Suppressor macrophage (primary cell): ENCODE measurements at places on chromosomes 4 and X.

DNA sequence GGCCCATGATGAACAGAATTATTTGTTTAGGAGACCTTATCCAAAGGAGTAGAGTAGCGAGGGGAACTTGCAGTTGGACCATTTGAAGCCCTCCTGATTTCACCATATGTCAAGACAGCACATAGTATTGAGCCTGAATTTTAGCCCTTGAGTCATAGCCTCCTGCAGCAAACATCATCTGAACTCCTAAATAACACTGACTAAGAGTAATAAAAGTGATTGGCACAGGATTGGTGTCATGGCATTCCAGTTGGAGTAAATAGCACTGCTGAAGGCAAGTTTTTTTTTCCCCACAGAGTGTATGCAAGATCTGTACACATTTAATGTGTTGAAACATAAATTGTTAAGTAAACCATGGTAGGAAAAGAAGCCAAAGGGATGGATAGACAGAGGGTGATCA lies 89.0 kb downstream of the COMMD8 start:
- no peak for DNase-seq

DNA sequence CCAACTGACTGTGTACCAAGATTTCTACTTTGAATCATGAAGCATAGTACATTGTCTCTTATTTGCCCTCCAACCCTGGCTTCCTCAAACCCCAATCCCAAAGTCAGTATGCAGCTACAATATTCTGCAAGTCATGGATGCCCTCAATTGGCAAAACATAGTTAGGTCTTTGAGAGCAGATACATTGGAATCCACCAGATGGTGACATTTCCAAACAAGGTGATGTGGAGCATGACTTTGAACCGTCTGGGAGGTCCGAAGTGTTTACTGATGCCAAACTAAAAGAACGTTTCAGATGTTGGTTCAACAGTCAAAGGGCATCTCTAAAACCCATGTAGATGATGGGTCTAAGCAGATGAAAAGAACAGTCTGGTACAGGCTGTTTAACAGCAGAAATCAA lies 43.7 kb upstream of the FRMD7 start:
- DNase-seq: no peak

- DNase-seq: peak; percentile 9
Measured at GRCh38 chr4:83362492-83363329, 28.1 kb upstream of the HPSE start.

- peak; percentile 13 for DNase-seq
Measured at GRCh38 chr4:26746802-26747213, 113.8 kb upstream of the STIM2 start.

GRCh38 chr4:173748353-173748752 lies 218.3 kb upstream of the HAND2 start:
- no peak for DNase-seq

GRCh38 chr4:37653601-37654000 lies 32.6 kb downstream of the RELL1 start:
- DNase-seq: peak; percentile 64

DNA sequence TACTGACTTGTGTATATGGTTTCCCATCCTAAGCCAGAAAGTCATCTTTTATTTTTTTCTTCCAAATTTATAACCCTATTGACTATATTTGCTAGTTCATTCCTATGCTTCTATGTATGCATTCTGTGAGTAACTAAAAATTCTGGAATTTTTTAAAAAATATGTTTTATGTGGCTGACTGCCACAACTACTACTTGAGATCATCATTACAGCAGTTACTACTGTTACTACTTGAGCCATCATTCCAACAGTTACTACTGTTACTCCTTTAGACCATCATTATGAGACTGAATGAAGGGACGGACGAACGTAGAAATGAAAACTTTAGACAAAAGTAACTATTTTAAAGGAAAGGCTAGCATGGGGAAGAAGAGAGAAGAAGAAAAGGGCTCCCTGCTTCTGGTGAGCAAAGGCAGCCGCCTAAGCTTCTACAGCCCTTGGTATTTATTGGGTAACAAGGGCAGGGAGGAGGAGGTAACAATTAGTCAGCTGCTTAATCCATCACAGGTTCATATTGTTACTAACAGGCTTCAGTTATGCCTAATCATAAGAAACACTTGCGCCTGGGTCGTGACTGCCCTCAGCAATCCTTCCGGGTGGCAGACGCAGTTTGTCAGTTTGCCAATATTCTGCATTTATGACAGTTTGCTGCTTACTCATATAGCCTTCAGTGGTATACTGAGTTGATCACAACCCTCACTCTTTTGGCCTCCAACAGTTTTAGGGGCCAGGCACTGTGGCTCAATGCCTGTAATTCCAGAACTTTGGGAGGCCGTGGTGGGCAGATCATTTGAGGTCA lies 80.4 kb downstream of the PDLIM5 start:
- no peak for DNase-seq

DNA sequence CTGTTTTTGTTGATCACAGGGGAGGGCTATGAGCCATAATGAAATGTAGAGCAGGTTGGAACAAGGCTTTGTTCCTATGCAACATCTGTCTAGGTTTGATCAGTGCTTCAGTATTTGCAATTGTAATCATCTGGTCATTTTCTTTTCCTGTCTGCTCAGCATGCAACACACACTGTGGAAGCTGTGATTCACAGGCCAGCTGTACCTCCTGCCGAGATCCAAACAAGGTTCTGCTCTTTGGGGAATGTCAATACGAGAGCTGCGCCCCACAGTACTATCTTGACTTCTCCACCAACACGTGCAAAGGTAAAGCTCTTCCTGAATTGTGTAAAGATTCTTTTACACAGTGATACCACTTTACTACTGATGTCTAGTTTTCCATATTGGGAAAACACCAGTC lies 181.9 kb upstream of the ANXA3 start:
- no peak for DNase-seq

DNA sequence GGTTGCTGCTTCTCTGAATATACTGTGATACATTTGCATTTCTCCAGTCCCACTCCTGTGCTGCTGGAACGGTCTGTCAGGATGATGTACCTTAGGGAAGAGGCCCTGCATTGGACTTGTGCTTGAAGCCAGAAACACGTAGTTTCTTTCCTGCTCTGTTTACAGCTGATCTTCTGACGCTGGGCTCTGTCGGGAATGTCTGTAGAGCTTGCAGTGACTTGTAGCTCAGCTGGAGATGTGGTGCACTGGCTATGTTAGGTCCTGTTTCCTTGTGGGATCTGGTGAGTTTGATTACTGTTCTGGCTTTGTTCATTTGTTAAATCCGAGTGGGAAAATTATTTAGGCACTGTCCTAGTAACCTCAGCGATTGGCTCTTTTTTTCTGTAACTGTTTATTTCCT lies 137.2 kb upstream of the WDR1 start:
- DNase-seq: no peak

DNA sequence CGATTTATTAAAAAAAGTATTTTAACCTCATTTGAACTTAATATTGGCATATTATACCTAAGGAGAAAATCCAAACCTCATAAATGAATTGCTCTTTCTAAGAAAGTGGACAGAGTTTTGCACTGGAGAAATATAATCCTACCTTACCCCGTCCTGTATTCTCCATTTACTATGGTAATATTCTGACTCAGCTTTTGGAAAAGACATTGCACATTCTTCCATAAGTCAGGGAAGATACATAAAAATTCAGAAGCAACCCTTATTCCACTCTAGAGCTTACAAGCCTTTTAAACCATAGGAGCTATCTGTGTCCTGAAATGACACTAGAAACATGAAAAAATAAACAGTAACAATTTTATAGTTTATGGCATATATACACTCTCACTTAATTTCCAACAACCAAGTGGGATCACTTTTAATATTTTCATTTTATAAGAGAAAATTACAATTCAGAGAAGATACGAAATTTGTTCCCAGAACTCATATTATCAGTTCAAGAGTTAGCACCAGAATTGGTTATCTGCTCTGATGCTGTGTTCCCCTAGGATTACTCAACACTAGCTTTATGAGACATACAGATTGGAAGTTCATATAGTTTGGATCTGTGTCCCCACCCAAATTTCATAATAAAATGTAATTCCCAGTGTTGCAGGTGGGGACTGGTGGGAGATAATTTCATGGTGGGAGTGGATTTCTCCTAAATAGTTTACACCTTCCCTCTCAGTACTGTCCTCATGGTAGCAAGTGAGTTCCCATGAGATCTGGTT lies 359.4 kb downstream of the ARAP2 start:
- no peak for DNase-seq

DNA sequence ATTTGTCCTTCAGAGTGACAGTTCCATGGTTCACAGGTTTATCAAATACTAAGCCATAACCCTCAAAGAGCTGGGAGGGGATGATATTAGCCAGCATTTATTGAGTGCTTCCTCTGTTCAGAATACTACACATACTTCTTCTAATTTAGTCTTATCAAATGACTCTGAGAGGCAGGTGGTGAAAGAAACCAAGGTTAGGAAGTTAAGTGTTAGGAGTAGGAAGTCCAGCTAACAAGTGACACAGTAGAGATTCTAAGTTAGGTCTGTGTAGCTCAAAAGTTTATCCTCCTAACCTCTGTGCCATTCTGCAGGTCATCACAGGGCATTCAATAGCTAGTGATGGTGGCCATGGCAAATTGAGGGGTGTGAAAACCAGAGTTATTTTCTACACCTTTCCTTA lies 198.3 kb upstream of the MID1 start:
- no peak for DNase-seq

DNA sequence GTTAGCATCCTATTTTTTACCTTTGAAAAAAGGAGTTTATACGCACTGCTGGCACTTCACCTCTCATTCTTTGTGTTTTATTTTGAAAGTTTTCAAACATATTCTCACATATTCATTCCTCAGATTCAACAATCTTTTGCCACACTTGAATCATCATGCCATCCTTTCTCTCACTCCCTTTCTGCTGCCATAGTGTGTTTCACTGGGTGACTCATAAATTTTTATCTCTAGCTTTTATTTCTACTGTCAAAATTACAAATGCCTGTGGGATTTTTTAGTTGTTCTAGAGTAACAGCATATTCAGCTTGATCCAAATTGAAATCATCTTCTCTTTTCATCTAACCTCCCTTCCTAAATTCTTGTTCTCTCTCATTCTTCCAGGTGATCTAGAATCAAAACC lies 28.0 kb downstream of the MFSD8 start:
- DNase-seq: no peak

DNA sequence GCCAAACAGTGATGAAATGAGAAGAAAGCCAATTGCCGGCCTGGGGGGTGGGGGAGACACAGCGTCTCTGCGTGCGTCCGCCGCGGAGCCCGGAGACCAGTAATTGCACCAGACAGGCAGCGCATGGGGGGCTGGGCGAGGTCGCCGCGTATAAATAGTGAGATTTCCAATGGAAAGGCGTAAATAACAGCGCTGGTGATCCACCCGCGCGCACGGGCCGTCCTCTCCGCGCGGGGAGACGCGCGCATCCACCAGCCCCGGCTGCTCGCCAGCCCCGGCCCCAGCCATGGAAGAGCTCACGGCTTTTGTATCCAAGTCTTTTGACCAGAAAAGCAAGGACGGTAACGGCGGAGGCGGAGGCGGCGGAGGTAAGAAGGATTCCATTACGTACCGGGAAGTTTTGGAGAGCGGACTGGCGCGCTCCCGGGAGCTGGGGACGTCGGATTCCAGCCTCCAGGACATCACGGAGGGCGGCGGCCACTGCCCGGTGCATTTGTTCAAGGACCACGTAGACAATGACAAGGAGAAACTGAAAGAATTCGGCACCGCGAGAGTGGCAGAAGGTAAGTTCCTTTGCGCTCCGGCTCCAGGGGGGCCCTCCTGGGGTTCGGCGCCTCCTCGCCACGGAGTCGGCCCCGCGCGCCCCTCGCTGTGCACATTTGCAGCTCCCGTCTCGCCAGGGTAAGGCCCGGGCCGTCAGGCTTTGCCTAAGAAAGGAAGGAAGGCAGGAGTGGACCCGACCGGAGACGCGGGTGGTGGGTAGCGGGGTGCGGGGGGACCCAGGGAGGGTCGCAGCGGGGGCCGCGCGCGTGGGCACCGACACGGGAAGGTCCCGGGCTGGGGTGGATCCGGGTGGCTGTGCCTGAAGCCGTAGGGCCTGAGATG lies at the start of gene SHOX:
TSS of gene SHOX (plus strand) at position 180 of the 885 bp plus-strand sequence. CDS start at position 287, 107 bp downstream.
- DNase-seq: no peak

DNA sequence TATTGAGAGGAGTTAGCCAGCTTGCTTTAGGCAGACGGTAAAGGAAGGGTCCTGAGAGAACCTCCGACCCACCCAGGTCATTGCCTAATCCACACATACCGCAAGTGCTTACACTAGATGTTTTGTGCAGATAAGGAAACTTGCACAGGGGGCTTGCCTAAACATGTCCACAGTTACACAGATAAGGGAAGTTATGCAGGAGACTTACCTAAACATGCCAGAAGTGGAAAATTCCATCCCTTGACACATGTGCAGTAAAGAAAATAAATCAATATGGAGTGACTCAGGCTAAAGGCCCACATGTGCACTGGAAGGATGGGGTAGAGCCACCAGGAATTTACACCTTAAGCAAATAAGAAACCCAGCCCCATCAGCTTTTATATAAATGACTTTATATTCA lies 232.8 kb upstream of the HDX start:
- no peak for DNase-seq

- no peak for DNase-seq
Measured at GRCh38 chr4:185019456-185020292, 1.4 kb downstream of the HELT start.

- peak; percentile 22 for DNase-seq
Measured at GRCh38 chr4:113563691-113564378, 197.7 kb downstream of the CAMK2D start.

DNA sequence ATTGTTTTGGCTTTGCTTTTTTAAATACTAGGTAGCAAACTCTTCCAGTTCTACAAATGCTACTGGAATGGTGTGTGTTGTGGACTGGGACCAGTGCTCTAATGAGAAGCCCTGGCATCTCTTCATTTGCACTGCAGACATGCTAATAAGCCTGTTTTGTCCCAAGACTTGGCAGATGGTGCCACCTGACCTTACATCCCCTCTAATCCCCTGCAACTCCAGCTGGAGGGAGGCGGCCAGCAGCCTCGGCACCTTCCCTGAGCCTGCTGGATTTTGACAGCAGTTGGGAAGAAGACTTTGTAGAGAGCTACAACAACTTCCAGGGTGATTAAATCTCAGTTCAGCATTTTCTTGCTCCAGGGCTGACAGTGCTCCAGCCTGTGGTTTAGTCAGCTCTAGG lies 200.0 kb downstream of the DCLK2 start:
- DNase-seq: no peak

GRCh38 chrX:34612036-34612435 lies 45.0 kb downstream of the TMEM47 start:
- DNase-seq: no peak

- DNase-seq: no peak
Measured at GRCh38 chr4:158825433-158826036, 56.7 kb downstream of the FNIP2 start.

DNA sequence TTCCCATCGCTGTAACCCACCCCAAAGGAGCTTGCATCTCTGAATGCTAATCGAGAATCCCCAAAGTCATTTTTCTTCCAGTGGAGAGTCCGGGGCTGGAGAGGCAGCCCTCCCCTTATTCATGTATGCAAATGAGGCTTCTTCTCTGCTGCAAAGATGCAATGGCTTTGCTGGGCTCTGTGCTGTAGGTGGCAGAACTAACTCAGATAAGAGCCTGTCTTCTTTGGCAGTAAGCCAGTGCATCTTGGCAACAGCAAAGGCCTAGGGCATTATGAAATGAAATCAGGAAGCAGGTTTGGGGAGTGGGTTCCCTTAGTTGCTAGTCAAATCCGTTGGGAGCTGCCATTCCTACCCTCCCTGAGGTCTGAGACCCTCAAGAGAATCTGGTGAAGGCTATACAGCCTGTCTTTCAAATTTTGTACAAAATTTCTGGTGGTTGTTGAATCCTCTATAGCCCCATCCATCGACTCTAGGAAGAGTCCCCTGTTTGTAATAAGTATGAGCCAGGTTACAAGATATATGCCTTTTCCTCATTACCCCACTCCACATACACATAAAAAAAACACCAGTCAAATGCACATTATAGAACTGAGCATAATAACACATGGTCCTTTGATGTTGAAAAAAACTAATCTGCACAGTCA lies 290.6 kb upstream of the TAPT1 start:
- DNase-seq: peak; percentile 5

GRCh38 chrX:98398542-98398941 lies 1514.8 kb downstream of the RPA4 start:
- no peak for DNase-seq
